ENCODE measurements at places on chromosomes 7 and 10. TPM values are rescaled to one million over a fixed set of nuclear protein-coding genes. Genes with fewer than 3 reads are reported as not detected.

The CUBN gene
- total RNA-seq, result 3.1 TPM

The AKR1D1 gene
- not detected for total RNA-seq

The ANKRD26 gene
- 5.3 TPM for total RNA-seq

The LRRC61 gene
- total RNA-seq, result 6.9 TPM

The PNLIPRP2 gene
- total RNA-seq, result not detected

The MYOF gene
- total RNA-seq, result 1.6 TPM

The PRF1 gene
- 18.0 TPM for total RNA-seq

The ODAD2 gene
- 0.78 TPM for total RNA-seq
